Stimulated activated CD8-positive, alpha-beta memory T cell treated with anti-CD3 and anti-CD28 coated beads, Interleukin-7, amount 100 ng/mL, for 48 hours (primary cell): ENCODE measurements at places on chromosomes 2 and 18.

GRCh38 chr2:187360286-187360685, 87.8 kb downstream of the CALCRL start:
- DNase-seq = no peak

DNA sequence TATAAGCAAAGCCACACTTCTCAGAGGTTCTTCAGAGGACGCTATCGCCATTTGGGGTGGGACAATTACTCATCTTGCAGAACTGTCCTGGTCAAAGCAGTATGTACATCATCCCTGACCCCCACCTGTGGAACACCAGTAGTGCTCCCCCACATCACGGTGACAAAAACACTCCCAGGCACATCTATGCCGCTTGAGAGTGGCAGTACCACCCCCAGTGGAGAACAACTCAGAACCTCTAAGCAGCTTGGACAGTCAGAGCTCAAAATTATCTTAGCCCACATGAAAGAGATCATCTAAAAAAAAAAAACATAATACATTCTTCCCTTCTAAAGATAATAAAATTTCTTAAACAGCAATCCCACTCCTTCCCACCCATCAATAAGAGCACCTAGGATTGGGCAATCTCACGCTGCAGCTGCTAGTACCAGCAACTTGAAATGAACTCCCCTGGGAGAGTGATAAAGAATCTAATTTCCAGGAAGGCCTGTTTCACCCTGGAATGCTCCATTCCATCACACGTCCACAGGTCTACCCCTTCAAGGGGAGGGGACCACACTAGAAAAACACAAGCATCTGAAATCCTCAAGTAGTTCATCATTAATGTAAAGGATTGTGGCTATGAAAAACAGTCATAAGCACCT, 31.7 kb downstream of the LRP2 start:
- no peak for DNase-seq

DNA sequence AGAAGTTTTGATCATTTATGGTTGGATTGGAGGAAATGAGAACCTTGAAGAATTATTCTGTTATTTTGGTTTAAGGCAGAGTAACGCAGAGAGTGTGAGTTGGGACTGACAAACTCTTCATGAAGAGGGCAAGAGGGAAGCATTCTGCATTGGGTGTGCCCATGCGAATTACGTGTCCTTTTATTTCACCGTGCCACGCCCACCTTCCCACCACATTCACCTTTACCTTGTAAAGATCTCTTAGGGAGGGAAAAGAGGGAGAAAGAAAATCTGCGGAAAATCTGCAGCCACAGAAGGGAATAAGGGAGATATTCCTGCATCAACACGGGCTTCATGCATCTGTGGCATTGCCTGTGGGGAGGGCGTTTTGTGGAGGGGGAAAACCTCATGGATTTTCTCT, 31.8 kb downstream of the SLC9A4 start:
- no peak for DNase-seq

DNA sequence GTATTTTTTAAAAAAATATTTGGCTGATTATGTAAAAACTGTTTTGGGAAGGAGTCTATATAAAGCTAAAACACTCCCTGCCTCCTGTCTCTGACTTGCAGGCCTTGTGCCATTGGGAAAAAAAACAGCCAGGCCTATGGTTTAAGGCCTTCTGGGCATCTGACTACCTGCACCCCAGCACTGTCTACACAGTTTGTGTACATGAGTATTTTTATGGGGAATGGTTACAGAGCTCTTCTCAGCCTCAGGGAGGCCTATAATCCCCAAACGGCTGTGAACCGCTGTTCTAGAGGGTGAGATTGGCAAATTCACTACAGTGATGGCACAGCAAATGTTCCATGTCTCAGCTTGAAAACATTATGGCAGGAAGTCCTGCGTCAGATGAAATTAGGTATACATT, 96.1 kb downstream of the LTBP1 start:
- no peak for DNase-seq

GRCh38 chr18:8163286-8163959, 445.8 kb upstream of the RAB12 start:
- no peak for DNase-seq

DNA sequence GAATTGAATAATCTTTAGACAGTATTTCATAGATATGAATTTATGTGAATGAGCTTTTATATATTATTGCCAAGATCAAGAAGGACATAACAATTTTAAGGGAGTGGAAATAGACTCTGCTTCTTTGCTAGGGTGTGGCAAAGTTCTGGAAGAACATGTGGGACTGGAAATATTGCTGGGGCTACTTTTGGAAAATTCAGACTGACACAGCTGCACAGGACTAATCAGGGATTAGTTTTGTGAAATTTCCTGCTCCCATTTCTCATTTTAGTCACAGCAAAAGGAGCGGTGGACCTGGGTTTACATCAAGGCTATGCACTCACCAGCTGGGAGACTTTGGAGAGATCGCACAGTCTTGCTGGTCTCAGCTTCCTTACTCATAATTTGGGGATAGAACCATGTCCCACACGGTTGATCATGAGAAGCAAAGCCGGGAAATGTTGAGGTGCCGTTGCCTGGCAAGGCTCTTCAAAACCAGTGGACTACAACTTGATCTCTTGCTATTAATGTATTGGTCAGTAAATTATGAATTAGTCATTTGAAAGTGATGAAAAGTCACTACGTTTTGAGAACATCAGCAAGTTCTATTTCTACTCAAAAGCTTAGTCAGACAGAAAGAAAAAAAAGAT, 42.4 kb downstream of the IL1RL2 start:
- DNase-seq = no peak

GRCh38 chr2:152483276-152484063, 148.5 kb downstream of the FMNL2 start:
- no peak for DNase-seq

DNA sequence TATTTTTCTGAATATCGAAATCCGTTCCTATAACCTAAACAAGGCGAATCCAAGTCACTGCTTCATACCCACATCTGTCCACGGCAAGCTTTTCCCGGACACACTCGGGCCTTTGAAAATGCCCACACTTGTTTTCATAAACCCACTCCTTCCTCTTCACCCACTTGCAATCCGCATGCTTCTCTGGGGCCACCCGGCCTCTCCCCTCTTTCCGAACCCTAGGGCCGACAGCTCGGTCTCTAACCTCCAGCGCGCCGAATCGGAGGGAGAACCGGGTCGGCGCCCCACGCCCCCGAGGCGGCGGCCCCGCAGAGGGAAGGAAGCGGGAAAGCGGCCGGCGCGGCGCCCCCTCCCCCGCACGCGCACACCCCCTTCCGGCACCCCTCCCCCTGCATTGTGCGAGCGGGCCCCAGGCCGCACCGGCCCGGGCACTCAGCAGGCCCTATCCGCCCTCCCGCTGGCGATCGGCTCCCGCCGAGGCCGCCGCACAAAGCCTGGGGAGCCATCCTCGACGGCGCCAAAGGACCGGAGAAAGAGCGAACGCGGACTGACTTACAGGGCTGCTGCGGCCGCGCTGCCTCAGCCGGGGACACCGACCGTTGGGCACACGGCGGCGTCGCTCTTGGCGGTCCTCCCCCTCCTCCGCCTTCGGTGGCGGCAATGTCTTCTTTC, 467 bp downstream of the PUM2 start:
- peak; percentile 50 for DNase-seq

DNA sequence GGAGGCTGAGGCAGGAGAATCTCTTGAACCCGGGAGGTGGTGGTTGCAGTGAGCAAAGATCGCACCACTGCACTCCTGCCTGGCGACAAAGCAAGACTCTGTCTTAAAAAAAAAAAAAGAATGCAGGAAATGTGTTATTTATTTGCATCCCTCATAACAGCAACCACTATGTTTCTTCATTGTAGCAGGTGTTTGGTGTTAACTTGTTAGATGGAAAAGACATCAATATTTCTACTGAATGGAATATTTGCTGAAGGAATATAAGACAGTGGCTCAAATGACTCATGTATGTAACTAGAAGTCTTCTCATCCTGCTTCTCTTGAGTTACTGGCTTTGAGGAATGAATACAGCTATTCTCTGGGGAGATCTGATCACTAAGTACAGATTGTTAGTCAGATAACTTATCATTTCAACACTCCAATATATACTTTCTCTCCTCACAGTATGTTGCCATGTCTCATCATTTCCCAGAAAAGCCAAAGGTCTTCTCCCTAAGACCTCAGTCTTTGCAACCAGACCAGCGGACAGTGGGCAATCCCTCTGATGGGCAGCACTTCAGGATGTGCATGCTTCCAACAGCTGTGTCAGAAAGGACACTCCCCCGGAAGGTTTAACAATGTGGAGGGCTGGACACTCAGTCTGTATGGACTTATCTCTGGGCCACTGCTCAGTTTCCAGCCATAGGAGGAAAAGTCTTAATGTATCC, 104.4 kb upstream of the STK17B start:
- DNase-seq = no peak

- DNase-seq = no peak
Observed at GRCh38 chr2:588074-588645, 89.0 kb downstream of the TMEM18 start.

DNA sequence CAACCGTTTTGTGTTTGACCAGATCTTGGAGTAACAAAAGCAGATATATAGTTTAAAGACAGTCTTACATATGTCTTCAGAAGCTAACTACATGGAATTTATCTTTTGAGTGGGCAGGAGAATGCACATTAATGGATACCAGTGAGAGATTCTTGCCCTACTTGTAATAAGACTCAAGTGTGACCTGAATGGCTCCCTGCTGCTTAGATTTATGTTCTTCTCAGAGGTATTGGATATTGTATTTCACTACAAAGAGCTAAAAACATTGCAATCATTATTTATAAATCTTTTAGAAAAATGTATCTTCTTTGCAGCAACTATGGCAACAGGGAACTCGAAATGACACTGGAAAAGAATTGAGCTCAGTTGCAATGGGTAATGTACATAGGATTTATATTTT, 227.7 kb downstream of the LRRTM4 start:
- DNase-seq = no peak
